Endothelial cell of umbilical vein (primary cell): ENCODE measurements at places on chromosomes 13 and 19. TPM values are rescaled to one million over a fixed set of nuclear protein-coding genes. Genes with fewer than 3 reads are reported as not detected.
A peak's percentile ranks its signal among the peaks of the same experiment; 100 is the strongest.

Gene CCL25
- not detected in 2 replicates for total RNA-seq

Gene C19orf67
- 0.55 TPM in 1 of 2 replicates, not detected in the other for total RNA-seq

Gene NOVA2
- 34.2 and 35.2 TPM in 2 replicates for total RNA-seq

Gene KIR3DL1
- not detected in 2 replicates for total RNA-seq

DNA sequence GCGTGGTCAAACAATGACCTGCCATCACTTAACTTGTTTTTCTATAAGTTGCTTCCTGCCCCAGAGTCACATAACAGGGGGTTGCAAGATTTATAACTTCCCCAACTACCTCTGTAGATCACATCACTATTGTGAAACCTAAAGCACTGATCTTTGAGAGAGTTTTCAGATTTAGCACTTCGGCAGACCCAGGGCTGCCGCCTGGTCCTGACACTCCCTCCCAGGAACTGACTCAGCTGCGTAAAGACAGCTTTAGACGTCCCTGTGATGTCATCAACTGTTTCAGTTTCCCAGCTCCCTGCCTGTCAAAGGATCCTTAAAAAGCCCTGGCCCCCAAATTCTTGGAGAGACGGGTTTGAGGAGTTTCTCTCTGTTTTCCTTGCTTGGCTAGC lies 33.3 kb downstream of the IGFL2 start:
- no peak overlapping the region for H3K27ac ChIP-seq
- H3K36me3 ChIP-seq: no peaks in the 10 kb centered on the region
- DNase-seq: no peak
- no peaks in the 10 kb centered on the region for H3K4me1 ChIP-seq
- no peak overlapping the region for H3K4me3 ChIP-seq

DNA sequence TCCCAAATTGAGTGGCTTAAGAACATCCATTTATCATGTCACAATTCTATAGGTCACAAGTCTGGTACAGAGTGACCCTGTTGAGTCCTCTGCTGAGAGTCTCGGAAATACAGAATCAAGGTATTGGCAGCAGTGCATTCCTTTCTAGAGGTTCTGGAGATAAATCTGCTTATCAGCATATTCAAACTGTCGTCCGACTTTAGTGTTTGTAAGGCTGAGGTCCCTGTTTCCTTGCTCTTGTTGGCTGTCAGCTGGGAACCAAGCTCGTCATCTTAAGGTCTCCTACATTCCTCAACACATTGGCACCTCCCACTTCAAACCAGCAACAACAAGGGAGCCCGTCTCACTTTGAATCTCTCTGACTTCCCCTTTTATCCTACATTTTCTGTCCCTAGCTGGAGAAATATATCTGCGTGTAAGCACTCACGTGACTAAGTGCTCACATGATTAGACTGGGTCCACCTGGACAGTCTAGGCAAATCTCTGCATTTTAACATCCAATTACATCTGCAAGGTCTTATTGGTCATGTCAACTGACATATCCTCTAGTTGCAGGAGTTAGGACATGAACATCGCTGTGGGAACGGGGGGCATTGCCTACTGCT lies 886.8 kb downstream of the PCDH9 start:
- no peaks in the 10 kb centered on the region for H3K36me3 ChIP-seq
- no peak overlapping the region for H3K27ac ChIP-seq
- H3K4me1 ChIP-seq: no peaks in the 10 kb centered on the region
- no peak for DNase-seq
- no peaks in the 10 kb centered on the region for H3K27me3 ChIP-seq

DNA sequence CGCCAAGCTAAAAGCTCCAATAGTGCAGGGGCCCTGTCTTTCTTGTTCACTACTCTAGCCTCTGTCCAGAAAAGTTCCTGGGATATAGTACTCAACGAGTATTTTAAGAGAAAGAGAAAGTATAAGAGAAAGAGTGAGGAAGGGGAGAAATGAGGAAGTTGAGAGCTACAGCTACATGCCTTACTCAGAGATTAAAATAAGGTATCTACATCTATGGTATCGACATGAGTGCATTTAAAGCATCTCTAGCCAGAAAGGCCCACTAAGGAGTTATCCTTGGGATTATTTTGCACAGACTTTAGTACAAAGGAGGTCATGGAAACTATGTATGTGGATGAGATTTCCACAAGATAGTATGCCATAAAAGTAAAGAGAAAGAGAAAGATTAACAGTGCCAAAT lies 28.5 kb downstream of the MYCBP2 start:
- H3K27ac ChIP-seq: no peak overlapping the region
- no peaks in the 10 kb centered on the region for H3K27me3 ChIP-seq
- H3K36me3 ChIP-seq: no peaks in the 10 kb centered on the region
- peaks cover 16% of the 10 kb centered on the region for H3K4me1 ChIP-seq
- H3K4me3 ChIP-seq: no peak overlapping the region

GRCh38 chr19:7238051-7238450 lies 56.2 kb downstream of the INSR start:
- no peak overlapping the region for H3K4me3 ChIP-seq
- H3K27me3 ChIP-seq: no peaks in the 10 kb centered on the region
- DNase-seq: peak; percentile 27
- H3K4me1 ChIP-seq: no peaks in the 10 kb centered on the region
- no peak overlapping the region for H3K27ac ChIP-seq

GRCh38 chr13:100163375-100163774 lies 74.5 kb downstream of the PCCA start:
- DNase-seq: no peak
- no peaks in the 10 kb centered on the region for H3K36me3 ChIP-seq
- no peaks in the 10 kb centered on the region for H3K4me1 ChIP-seq
- no peak overlapping the region for H3K27ac ChIP-seq
- H3K4me3 ChIP-seq: no peak overlapping the region

DNA sequence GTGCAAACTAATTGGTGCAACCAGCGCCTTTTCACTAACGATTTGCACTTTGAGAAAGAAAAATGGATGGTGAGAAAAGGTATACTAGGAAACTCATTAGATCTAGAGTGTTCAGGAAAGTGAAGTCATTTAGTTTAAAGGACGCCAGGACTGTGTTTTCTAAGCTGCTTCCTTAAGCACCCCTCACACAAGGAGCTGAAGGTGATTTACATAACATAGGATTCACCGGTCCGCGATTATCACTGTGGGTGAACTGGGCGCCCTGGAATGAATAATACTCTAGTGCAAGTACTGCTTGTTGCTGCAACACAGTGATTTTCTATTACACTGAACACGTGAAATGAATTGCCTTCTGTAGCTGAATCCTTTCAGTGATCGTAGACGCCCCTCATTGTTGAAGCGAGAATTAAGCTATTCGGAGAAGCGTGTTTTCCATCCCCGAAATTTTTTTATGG lies 2.6 kb upstream of the MAB21L1 start:
- H3K36me3 ChIP-seq: no peaks in the 10 kb centered on the region
- H3K27me3 ChIP-seq: no peaks in the 10 kb centered on the region
- no peak overlapping the region for H3K4me3 ChIP-seq
- DNase-seq: no peak
- no peak overlapping the region for H3K27ac ChIP-seq

GRCh38 chr13:46668302-46668720 lies 115.3 kb downstream of the LRCH1 start:
- no peak overlapping the region for H3K4me3 ChIP-seq
- H3K36me3 ChIP-seq: no peaks in the 10 kb centered on the region
- H3K4me1 ChIP-seq: peaks cover 38% of the 10 kb centered on the region
- H3K27ac ChIP-seq: peak overlapping the region; percentile 13
- peak; percentile 89 for DNase-seq
- H3K27me3 ChIP-seq: no peaks in the 10 kb centered on the region

- H3K36me3 ChIP-seq: no peaks in the 10 kb centered on the region
- H3K27me3 ChIP-seq: no peaks in the 10 kb centered on the region
- H3K4me3 ChIP-seq: no peak overlapping the region
- H3K4me1 ChIP-seq: no peaks in the 10 kb centered on the region
- H3K27ac ChIP-seq: no peak overlapping the region
These were observed 13.8 kb downstream of the DCAF15 start for GRCh38 chr19:13965926-13966683.

GRCh38 chr13:28534210-28534609 lies 39.3 kb upstream of the FLT1 start:
- H3K4me3 ChIP-seq: no peak overlapping the region
- no peaks in the 10 kb centered on the region for H3K36me3 ChIP-seq
- H3K27ac ChIP-seq: no peak overlapping the region
- no peak for DNase-seq
- peaks cover 14% of the 10 kb centered on the region for H3K4me1 ChIP-seq

GRCh38 chr13:28314879-28315278 lies 176.5 kb downstream of the PAN3 start:
- no peak overlapping the region for H3K27ac ChIP-seq
- H3K27me3 ChIP-seq: no peaks in the 10 kb centered on the region
- H3K4me1 ChIP-seq: no peaks in the 10 kb centered on the region
- no peak for DNase-seq
- no peaks in the 10 kb centered on the region for H3K36me3 ChIP-seq
- H3K4me3 ChIP-seq: no peak overlapping the region

GRCh38 chr13:48615049-48615448 lies 38.7 kb upstream of the CYSLTR2 start:
- no peak overlapping the region for H3K27ac ChIP-seq
- peaks cover 4% of the 10 kb centered on the region for H3K27me3 ChIP-seq
- H3K4me1 ChIP-seq: no peaks in the 10 kb centered on the region
- no peaks in the 10 kb centered on the region for H3K36me3 ChIP-seq
- peak; percentile 27 for DNase-seq
- H3K4me3 ChIP-seq: no peak overlapping the region

DNA sequence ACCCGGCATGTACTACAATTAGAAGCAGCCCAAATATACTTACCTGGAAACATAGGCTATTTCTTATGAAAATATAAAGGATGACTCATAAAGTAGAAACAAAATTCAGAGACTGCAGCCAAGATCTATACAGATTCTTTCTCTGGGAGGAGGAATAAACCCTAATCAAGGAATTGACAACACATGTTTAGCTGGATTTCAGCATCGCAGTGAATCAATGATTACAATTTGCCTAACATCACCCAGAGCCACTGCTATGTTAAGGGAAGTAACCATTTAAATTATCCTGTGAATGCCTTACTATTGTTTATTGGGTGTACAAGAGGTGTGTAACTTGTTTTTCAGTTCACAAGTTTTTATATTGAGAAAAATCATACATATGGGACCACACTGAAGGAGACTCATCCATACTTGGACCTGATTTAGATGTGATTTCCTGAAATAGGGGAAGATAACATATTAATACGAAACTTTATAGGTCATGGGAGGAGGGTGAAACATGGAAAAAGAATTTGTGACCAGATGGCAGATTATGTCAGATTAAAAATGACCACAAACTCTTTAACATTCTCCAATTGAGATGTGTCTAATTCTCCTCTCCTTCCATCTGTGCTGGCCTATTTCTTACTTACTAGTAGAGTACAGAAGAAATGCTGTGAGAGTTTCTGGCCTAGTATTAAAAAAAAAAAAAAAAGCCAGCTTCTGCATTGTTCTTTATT lies 1168.4 kb downstream of the SLITRK1 start:
- no peak overlapping the region for H3K27ac ChIP-seq
- DNase-seq: no peak
- no peaks in the 10 kb centered on the region for H3K27me3 ChIP-seq
- no peaks in the 10 kb centered on the region for H3K36me3 ChIP-seq

DNA sequence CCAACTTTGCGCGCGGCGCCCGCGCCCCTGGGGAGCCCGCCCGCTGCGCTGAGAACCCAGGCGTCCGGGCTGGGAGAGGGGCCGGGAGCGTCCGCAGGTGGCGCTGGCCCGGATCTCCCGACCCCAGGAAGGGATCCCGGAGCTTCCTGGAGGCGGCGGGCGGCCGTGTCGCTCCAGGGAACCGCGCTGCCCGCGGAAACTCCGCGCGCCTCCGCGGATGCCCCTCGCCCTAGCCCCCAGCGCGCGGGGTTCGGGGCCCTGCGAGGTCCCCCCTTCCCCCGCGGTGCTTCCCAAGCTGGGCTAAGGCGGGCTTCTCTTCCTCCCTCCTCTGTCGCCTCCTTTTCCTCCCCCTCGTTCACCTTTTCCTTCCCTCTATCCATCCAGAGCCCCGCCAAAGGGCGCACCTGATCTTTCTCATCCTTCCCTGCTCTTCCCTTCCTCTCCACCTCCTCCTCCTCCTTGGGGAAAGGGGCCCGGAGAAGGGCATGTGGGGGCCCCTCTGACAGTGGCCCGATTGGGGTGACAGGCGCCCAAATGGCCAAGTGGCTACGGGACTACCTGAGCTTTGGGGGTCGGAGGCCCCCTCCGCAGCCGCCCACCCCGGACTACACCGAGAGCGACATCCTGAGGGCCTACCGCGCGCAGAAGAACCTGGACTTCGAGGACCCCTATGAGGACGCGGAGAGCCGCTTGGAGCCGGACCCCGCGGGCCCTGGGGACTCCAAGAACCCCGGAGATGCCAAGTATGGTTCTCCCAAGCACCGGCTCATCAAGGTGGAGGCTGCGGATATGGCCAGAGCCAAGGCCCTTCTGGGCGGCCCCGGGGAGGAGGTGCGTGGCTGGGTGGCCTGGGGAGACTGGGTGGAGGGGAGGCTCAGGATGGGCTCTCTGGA lies 710 bp downstream of the SHD start:
- no peak for DNase-seq
- no peak overlapping the region for H3K4me3 ChIP-seq
- H3K27ac ChIP-seq: no peak overlapping the region
- peaks cover 30% of the 10 kb centered on the region for H3K27me3 ChIP-seq
- no peaks in the 10 kb centered on the region for H3K4me1 ChIP-seq

GRCh38 chr19:2015608-2015950 lies at the start of gene BTBD2:
Gene BTBD2 (minus strand): TSS chr19:2015714. CDS start chr19:2015703, 11 bp downstream.
- no peak for DNase-seq
- H3K4me1 ChIP-seq: no peaks in the 10 kb centered on the region

DNA sequence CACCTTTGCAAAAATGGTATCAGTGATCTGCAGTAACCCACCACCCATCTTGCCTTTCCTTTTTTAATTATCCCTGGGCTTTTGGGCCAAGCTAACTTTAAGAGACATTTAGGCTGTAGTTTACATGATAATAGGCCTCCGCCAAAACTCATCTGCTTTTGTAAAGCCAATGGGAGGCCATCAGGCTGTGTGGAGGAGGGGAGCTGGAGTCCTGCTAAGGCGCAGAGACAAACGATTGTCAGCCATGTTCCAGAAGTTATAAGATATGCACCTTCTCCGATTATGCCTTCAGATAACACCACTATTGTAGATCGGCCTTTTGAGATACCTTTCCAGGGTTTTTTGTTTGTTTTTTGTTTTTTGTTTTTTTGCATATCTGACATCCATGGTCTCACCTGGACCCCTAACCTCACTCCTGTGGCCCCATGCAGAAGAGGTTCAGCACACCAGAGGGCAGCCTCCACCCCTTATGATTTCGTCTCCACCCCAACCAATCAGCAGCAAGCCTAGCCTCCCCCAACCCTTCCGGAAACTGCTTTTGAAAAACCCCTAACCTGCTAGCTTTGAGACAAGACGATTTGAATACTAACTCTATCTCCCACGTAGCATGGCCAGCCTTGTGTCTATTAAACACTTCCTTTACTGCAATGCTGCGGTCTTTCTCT lies 113.9 kb upstream of the UBL3 start:
- H3K27ac ChIP-seq: no peak overlapping the region
- H3K4me3 ChIP-seq: no peak overlapping the region
- no peak for DNase-seq
- no peaks in the 10 kb centered on the region for H3K27me3 ChIP-seq
- H3K36me3 ChIP-seq: no peaks in the 10 kb centered on the region
